ENCODE measurements at places on chromosomes 1 and 21.

DNA sequence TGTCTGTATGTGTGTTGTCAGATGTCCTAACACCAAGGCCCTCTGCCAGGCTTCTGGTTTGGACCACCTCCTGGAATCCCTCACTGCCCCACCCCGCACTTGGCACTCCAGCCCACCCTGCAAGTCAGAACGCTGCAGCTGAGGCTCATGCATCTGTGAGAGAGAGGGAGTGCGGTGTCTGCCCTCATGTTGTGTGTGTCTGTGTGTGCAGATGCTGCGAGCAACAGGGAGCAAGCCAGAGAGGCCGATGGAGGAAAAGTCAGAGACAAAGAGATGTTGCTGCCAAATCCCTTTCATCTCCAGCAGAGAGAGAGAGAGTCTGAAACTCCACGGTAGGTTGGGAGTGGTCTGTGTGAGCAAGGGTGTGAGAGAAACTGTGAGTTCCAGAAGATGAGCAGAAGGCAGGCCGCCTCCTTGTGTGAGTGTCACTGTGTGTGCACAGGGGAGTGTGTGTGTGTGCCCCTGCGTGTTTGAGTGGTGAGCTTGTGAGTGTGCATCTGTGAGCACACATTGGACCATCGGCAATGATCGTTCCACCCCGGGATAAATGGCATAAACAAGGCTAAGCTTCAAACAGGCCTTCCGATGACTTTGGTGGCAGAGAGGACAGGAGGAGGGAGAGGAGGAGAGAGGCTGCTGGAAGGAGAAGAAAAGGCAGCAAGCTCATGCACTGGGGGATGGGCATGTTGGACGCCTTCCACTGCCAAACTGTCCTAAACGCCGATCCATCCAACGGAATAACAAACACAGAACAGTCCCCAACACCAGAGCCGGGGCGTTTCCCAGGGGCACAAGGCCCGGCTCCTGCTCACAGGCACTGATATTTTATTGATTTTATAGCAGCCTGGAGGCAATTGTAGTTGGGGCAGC is 99.2 kb upstream of the GRIK3 start:
- DNase-seq: no peak

GRCh38 chr1:234593771-234594504 is 16.0 kb downstream of the IRF2BP2 start:
- DNase-seq: no peak

- DNase-seq: no peak
Measured at GRCh38 chr1:35851132-35851869, 31.7 kb upstream of the AGO1 start.

- DNase-seq: no peak
Measured at GRCh38 chr1:75539230-75540116, 71.4 kb downstream of the SLC44A5 start.

- DNase-seq: no peak
Measured at GRCh38 chr1:155001425-155001674, 1.3 kb upstream of the ZBTB7B start.

- no peak for DNase-seq
Measured at GRCh38 chr1:233022246-233022645, 71.8 kb downstream of the NTPCR start.

DNA sequence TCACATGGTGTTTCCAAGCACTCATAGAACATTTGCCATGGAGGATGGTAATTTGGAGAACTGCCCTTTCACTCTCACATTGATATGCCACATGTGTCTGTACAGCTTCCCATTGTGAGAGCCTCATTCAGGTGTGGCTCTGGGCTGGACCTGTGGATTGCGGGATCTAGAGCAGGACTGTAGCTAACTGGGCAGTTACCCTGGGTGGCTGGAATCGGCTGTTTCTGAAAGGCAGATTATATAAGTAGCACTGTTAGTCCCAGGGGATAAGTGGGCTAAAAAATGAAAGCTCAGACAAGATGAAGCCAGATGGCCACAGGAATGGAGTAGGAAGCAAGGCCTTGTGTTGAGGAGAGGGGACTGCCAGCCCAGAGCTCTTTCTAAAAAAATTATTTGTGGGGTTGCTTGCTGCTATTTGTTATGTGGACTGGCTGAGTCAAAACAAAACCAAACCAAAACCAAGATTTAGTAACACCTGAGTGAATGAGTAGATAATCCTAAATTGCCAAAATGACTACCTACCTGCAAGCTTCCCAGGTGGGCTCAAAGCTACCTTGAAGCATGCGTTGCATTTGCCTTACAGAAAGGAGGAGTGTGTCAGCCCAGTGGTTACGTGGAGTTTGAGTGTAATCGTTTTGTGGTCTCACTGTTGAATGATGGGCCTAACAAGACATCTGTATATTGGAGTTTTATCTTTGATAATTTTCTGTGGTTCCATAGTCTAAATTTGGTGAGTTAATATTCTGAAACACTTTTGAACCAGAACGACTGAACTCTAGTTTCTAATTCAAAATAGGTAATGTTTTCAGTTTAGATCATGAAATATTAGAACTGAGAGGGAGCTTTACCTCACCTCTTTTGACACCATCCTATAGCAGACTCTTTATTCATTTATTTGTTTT is 58.0 kb downstream of the SDCCAG8 start:
- DNase-seq: no peak

DNA sequence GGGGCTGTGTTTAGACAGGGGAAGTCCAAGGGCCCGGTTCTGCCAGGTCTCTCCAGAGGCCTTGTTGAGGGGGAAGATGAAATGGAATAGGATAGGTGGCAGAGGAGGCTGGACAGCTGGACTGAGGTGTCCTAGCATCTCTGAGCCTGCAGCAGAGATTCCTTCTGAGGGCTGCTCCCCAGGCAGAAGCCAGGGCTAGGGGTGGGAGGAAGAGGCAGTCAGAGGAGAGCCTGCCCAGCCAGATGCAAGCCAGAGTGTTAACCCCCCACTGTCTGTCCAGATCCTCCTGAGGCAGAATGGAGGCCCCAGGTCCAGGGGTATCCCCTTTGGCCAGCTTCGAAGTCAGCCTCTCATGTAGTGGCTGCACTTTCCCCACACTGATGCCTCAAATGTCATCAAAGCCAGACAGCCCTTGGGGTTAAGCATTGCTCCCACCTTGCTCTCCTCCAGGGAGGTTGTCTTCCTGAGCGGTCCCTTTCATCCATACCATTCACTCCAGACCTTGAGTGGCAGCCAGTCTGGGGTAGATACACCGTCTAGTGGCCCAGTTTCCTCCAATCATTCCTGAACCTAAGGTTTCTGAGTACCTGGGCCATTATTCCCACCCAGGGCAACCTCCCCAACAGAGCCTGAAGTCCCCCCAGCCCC is 1.7 kb downstream of the CSF1 start:
- DNase-seq: no peak

GRCh38 chr1:162626761-162627160 is 5.5 kb upstream of the DDR2 start:
- DNase-seq: no peak

DNA sequence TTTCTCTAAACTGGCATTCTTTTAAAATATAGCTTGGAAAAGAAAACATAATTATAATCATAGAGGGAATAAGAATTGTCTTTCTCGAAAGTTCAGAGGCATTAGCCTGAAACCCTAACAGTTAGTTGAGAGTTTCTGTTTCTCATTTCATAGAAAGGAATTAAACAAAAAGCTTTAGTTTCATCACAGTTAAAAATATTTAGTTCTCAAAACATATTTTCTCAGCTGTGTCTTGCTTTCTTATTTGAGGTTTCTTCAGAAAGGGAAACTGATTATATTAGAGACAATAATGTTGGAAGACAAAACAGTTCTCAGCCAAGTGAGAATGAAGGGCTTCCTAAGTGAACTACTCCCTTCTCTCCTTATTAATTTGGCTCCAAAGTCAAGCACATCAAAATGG is 75.4 kb upstream of the C1orf105 start:
- no peak for DNase-seq

DNA sequence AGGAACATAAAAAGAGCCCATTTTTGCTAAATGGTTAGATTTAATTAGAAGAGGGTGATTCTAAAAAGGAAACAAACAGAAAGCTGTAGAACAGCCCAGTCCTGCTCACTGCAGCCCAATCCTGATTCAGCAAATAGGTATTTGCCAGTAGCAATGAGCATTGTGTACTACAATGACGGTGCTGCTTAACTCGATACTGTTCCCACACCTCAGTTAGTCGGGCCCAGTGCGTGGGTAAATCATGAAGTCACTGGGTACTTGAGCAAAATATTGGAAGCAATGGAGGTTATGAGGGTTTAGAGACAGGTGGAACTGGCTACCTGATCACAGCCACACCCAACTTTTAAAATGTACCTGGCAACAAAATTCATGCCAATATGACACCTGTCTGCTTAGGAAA is 101.5 kb upstream of the ADGRL2 start:
- no peak for DNase-seq

GRCh38 chr1:115240297-115240696 is 97.8 kb downstream of the NGF start:
- no peak for DNase-seq

DNA sequence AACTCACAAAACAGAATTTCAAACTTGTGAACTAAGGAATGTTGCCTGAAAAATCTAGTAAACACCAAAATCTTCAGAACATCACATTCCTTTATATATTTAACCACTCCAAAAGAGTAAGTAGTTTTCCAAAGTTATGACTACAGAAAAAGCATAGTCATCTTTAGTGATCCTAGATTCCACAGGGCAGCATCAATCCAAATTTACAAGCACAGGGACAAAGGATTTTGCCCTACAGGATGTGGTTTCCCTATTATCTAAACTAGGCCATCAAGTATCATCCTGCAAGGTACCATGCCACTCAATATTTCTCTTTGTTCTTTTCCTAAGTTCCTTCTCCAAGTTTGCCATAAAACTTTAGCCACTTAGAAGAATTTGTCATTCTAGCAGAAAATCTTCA is 33.0 kb downstream of the COP1 start:
- DNase-seq: no peak

GRCh38 chr1:6365047-6365446 is 28.5 kb downstream of the ACOT7 start:
- no peak for DNase-seq

DNA sequence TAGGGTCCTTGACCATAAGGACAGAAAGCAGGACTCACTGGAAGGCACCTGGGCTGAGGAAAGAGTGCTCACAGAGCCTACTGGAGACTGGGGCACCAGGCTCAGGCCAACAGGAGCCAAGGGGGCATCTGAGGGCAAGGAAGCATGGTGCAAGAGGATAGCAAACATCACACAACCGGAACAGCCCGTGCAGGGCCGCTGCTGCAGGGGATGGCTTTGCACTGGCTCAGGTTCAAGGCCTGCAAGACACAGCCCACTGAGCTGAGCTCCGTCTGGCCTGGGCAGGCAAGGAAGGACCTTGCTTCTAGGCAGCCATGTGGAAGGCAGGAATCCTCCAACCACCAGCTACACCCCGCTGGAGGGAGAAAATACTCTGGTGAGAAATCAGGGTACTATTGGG is 59.8 kb upstream of the KIF26B start:
- DNase-seq: no peak

DNA sequence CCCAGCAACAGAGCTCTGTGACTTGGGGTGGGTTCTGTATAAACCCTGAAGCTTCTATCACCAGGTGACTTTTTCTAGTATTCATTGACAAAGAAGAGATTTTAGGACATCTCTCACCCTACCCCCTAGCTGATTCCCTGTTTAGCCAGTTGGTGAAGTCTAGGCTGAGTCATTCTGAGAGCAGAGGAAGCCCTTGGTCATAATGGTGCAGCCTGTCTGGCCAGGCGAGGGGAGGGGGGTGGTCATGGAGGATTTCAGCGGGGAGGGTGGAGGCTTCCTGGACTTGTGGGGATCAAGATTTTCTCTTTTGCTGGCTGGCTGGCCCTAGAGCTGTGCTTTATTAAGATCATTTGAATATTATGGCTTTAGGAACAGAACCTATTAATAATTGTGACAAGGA is 262.6 kb downstream of the CAMTA1 start:
- DNase-seq: no peak

DNA sequence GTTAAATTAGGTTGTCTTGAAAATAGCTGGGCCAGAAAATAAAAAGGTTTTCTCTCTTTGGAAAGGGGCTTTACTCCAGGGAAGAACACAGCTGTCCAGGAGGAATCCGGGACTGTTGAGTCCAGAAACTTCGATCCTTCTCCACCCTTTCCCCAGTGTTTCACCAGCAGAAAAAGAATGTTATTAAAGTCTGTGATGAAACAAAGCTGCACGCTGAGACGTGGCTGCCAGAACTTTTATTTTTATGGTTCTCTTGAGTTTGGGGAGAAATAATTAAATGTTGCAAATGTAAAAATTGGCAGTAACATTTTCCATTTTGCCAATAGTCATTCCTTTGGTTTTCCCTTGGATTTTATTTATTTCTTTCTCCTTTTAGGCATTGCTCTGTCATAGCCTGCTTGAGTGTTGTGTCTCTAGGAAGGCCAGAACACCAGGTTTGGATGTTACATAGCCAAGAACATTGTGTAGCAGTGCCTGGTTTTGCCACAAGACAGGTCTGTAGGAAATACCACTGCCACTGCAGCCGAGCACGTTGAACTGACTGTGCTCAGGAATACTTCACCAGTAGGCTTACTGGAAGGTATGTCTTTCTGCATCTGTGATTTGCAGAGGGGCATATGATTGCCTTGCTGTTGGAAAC is 87.4 kb downstream of the ROR1 start:
- DNase-seq: no peak

DNA sequence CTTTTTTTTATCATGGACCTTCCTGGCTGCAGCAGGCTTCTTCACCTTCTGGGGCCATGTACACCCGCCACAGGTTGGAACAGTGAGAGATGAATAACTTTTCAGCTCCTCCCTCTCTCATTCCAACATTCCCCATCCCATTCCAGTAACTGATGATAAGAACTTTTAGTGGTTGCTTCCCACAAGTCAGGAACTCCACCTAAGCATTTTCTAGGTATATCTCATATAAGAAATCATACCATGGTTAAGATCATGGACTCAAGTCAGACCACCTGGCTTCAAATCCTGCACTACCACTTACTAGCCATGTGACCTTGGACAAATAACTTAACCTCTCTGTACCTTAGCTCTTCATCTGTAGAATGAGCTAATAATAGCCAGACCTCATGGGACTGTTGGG is 42.5 kb upstream of the RGS8 start:
- DNase-seq: no peak

- no peak for DNase-seq
Measured at GRCh38 chr1:245609354-245610150, 454.8 kb downstream of the KIF26B start.

DNA sequence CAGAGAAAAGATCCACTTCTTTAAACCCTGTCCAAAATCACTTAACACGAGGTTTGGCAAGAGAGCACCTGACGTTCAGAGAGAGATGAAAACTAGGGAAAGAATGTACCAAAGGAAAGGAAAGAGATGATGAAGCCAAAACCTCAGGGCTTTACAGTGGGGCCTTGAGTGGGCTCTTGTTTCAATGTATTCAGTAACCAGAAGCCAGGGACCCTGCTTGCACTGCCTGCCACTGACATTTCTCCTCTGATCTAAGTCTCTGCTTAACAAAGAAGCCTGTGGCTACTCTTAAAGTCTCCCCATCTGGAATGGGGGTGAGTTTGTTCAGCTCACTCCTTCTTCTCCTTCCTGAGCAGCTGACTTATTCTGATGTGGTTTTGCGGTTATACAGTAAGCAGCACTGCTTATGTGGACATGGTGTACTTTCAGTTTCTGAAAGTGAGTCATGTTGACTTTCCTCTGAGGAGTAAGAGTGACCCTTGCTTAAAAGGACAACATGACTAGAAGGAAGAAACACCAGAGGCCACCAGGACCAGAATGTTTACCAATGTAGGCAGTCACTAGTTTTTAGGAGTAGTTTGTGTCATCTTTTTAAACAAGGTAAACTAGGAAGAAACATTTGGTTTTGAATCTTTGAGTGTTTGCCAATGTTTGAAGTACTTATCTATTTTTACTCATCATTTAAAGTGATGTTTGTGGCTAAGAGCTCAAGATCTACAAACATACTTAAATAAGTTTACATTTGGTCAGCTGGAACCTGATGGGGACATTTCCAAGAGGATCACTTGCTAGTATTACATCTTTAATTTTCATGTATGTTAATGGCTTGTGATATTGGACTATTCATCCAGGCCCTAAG is 87.4 kb downstream of the FASLG start:
- DNase-seq: peak; percentile 93

Data from AML-193 (cell line).